NCI-H2227 treated with DMSO at 0.1 percent for 48 hours (cell line): ENCODE measurements at places on chromosomes 13 and 19.
A peak's percentile ranks its signal among the peaks of the same experiment; 100 is the strongest.

DNA sequence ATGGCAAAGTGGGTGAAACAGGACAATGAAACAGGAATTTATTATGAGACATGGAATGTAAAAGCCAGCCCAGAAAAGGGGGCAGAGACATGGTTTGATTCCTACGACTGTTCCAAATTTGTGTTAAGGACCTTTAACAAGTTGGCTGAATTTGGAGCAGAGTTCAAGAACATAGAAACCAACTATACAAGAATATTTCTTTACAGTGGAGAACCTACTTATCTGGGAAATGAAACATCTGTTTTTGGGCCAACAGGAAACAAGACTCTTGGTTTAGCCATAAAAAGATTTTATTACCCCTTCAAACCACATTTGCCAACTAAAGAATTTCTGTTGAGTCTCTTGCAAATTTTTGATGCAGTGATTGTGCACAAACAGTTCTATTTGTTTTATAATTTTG lies 8.6 kb downstream of the CLN5 start:
- no peak for DNase-seq

GRCh38 chr19:41575998-41576397 lies at the start of gene CEACAM21:
Gene CEACAM21, plus strand, starts transcription at chr19:41576166. Its CDS starts 109 bp downstream, at chr19:41576275.
- no peak for DNase-seq

DNA sequence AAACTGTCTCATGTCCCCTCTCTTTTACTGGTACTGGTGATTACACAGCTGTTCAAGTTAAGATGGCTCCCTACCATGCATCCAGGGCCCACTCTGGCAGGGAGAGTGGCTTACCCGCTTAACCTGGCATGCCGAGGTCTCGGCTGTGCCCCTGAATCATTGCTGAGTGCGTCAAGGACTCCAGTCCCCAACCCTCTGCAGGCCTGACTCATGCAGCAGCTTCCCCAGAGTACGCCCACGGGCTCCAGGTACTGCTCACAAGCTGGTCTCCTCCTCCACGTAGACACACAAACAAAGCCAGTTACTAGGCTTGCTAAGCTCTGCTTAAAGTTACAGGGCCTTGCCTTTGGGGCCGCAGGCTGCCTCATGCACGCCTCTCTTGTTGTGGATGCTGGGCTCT lies 447.4 kb downstream of the COG6 start:
- DNase-seq: no peak

DNA sequence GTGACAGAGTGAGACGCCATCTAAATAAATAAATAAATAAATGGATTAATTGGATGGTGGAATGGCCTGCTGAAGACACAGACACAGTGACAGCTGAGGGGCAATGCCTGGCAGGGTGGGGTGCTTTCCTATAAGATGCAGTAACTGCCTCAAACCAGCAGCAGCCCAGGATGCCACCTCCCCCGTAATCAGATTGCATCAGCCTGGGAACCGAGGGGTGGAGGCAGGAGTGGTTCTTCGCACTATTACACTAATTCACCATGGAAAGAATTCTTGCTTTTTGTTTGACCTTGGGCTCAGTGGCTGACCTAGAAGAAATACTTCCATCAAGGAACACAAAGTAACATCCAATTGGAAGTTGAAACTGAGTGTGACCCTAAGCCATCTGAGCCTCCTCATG lies 31.6 kb upstream of the USP12 start:
- peak; percentile 14 for DNase-seq

GRCh38 chr13:81406022-81406421 lies 1065.1 kb upstream of the SPRY2 start:
- DNase-seq: no peak

GRCh38 chr19:12284226-12284625 lies 10.5 kb downstream of the ZNF44 start:
- no peak for DNase-seq

GRCh38 chr19:2186071-2186846 lies 22.5 kb downstream of the DOT1L start:
- no peak for DNase-seq

GRCh38 chr19:50178859-50179537 lies 15.9 kb upstream of the IZUMO2 start:
- no peak for DNase-seq

DNA sequence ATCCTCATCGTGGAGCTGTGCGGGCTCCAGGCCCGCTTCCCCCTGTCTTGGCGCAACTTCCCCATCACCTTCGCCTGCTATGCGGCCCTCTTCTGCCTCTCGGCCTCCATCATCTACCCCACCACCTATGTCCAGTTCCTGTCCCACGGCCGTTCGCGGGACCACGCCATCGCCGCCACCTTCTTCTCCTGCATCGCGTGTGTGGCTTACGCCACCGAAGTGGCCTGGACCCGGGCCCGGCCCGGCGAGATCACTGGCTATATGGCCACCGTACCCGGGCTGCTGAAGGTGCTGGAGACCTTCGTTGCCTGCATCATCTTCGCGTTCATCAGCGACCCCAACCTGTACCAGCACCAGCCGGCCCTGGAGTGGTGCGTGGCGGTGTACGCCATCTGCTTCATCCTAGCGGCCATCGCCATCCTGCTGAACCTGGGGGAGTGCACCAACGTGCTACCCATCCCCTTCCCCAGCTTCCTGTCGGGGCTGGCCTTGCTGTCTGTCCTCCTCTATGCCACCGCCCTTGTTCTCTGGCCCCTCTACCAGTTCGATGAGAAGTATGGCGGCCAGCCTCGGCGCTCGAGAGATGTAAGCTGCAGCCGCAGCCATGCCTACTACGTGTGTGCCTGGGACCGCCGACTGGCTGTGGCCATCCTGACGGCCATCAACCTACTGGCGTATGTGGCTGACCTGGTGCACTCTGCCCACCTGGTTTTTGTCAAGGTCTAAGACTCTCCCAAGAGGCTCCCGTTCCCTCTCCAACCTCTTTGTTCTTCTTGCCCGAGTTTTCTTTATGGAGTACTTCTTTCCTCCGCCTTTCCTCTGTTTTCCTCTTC lies 6.3 kb downstream of the MYADM start:
- no peak for DNase-seq

DNA sequence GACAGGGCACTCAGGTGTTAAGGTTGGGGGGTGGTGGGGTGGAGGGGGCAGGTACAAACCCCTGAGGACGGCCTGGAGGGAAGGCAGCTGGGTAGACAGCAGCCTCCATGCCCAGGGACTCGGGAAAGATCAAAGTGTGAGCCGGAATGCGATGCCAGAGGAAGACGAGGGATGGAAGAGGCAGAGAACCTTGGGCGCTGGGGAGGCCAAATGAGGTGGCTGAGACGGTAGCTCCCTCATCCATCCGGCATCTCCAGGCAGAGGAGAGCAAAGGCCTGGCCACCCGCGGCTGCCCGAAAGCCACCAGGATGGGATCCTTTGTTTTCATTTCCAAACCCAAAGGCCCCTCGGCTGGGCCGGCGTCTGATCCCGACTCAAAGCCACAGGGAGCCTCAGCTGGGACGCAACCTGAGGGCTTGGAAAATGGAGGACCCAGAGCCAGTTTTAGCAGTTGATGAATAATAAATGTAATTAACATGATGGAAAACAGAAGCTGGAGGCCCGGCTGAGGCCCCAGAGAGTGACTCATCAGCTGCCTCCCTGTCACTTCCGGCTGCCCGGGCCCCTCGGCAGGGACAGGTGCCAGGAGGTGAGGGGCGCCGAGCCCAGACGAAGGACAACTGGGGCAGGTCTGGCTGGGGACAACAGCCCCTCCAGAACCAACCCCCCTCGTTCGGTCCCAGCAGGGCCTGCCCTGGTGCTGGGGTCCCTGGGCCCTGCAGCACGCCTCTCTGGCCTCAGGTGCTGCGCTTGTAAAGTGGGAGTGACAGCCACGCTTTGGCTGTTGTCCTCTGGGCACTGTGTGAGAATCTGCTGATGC lies 61.6 kb downstream of the CEBPG start:
- no peak for DNase-seq

GRCh38 chr13:113527272-113527958 lies 36.9 kb upstream of the DCUN1D2 start:
- DNase-seq: no peak

DNA sequence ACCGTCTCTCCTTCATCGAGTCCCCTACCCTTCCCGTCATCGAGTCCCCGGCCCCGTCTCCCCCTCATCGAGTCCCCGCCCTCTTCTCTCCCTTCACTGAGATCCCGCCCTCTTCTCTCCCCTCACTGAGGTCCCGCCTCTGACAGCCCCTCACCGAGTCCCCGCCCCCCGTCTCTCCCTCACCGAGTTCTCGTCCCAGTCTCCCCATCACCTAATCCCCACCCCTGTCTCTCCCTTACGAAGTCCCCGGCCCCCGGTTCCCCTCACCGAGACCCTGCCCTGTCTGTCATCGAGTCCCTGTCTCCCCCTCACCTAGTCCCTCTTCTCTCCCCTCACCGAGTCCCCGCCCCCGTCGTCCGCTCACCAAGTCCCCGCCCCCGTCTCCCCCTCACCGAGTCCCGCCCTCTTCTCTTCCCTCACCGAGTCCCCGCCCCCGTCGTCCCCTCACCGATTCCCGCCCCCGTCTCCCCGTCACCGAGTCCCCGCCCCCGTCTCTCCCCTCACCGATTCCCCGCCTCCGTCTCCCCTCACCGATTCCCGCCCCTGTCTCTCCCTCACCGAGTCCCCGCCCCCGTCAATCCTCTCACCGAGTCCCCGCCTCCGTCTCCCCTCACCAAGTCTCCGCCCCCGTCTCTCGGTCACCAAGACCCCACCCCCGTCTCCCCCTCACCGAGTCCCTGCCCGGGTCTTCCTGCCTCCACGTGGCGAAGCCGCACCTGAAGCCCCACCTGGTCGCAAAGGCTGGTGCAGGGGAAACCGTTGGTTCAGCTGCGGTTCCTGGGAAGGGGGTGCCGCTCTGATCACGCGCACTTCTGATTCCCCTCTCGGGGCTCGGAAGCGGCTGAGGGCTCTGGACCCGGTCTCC lies 23.9 kb upstream of the ZNF846 start:
- peak; percentile 92 for DNase-seq

DNA sequence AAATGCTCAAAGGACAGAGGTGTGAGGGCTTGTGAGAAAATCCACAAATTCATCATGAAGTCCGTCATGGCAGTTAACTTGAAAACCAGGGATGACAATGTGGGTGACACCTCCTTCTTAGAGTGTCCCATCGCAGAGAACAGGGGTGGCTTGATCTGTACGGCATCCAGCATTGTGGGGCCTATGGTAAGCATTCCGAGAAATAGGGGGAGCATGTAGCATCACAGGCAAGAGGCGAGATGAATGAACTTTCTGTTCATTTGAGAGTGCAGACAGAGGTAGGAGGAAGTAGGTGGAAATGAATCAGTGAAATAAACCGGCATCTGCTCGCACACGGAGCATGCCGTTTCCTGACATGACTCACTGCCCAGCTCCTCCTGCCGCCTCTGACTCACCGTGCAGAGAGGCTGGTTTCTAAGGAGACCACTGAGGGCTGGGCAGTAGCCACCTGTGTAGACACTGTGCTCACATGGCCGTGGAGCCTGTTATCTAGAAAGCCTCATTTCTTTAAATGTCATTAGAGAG lies 339.0 kb downstream of the RFC3 start:
- peak; percentile 31 for DNase-seq

DNA sequence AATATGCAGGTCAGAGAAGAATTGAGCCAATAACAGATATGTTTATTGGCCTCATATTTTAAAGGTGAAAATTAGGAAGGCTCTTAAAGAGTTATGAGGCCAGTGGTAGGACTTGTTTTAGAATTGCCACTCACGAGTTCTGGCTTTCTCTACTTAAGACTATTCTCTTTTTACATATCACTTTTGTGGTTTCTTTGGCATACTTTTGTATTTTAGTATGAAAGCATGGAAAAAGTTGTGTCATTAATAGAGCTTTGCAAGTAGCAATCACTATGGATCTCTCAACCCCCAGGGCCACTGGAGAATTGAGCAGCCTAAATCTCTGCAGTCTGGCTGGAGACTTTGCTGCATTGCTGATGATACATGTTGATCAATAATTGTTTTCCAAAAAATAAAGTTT lies 64.6 kb upstream of the SOX21 start:
- DNase-seq: no peak

- no peak for DNase-seq
Measured at GRCh38 chr19:16367261-16367683, 42.6 kb downstream of the KLF2 start.

DNA sequence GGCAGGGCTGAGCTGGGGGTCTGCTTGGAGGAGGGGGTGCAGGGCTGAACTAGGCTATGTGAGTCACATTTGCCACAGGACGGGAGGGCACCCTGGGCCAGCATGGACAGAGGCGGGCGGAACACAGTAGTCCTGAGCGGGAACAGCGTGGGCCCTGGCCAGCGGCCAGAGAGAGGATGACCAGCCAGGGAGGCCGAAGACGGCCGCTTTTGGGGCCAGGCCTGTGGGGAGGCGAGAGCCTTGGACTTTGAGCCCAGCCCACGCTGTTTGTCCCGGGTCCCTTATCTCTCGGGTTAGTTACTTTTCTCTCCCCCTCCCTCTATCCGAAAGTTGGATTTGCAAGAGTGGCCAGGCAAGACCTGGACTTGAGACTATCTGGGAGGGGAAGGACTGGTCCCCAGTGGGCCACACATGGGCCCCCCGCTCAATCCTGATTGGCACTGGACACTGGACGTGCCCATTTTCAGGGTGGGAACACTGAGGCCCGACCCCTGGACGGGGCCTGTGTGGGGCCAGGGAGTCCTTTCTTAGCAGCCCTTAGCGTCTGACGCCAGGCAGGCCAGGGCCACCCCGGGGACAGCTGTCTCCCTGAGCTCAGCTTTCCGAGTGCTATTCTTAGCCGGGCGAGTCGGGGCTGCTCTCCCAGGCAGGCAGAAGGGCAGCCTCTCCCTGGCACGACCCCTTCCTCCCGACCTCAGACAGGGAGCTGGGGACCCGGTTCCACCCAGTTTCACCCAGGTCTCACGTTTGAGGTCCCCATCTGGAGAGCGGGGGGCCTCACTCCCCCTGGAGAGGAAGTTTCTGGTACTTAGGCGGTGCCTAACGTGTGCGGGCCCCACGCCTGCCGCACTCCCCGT lies 833 bp downstream of the GAMT start:
- no peak for DNase-seq

GRCh38 chr19:275958-276646 lies 15.1 kb downstream of the PLPP2 start:
- no peak for DNase-seq

DNA sequence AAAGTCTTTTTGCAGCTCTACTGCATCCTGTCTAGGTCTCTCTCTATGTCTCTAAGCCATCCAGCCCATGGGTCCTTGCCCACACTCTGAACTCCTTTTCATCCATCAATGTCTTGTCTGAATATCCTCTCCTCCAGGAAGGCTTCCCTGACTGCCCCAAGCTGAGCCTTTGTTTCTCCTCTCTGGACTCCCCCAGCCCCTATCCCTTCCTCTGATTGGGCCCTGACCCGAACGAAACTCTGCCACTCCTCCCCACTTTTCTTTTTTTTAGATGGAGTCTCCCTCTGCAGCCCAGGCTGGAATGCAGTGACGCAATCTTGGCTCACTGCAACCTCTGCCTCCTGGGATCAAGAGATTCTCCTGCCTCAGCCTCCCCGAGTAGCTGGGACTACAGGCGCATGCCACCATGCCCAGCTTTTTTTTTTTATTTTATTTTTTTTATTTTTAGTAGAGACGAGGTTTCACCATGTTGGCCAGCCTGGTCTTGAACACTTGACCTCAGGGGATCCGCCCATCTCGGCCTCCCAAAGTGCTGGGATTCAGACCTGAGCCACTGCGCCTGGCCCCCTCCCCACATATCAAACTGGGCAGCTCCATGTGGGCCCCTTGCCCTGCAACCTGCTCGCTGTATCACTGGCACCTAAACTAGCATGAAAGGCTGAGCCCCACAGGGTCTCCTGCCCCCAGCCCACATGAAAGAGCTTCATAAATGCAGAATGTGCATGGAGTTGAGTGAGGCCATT lies 870 bp upstream of the UNC13A start:
- DNase-seq: no peak
